ENCODE measurements at places on chromosomes 16 and 17.

DNA sequence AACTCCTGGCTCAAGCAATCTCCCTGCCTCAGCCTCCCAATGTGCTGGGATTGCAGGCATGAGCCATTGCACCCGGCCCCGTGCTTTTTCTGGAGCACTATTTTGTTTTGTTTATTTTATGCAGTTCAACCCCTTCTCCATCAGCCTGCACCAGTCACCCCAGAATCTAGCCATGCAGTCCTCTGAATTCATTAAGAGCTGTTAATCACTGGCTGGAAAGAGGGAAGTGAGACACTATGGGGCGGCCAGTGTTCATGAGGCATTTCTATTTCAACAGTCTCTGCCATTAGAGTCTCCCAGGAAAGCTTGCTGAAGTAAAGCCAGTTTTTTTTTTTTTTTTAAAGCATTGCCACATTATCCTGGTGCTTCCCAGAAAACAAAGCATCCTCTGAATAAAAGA is 1.7 kb downstream of the VWA3A start:
- no peak for DNase-seq

GRCh38 chr17:65664266-65664665 is 102.8 kb upstream of the AXIN2 start:
- no peak for DNase-seq

- DNase-seq: no peak
Observed at GRCh38 chr16:8926827-8927226, 36.9 kb downstream of the USP7 start.

- no peak for DNase-seq
Observed at GRCh38 chr17:49053171-49053829, 56.1 kb downstream of the IGF2BP1 start.

DNA sequence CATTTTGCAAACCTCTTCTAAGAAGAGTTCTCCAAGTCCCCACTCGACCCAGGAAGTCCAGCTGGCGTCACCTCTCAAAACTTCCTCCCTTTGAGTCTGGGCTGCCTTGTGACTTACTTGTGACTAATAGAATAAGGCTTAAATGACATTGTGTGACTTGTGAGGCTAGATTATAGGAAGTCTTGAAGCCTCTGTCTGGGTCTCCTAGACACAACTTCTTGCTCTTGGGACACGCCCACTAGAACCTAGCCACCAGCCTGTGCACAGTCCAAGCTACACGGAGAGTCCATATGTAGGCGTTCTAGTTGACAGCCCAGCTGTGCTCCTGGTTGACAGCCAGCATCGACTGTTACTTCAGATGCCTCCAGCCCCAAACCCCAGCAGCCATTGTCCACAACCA is 66.7 kb upstream of the TANC2 start:
- no peak for DNase-seq

DNA sequence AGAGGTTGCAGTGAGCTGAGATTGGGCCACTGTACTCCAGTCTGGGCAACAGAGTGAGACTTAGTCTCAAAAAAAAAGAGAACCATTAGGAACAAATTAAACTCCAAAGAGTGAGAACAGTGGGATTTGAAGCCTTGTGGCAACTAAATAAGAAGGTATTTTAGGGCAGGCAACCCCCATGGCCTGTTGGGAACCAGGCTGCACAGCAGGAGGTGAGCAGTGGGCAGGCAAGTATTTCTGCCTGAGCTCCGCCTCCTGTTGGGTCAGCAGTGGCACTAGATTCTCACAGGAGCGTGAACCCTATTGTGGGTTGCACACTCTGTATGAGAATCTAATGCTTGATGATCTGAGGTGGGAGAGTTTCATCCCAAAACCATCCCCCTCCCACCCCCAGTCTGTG is 57.6 kb upstream of the MED9 start:
- DNase-seq: no peak

- no peak for DNase-seq
Observed at GRCh38 chr16:83513008-83513755, 294.6 kb upstream of the HSBP1 start.
